GM18507 (cell line): ENCODE measurements at places on chromosomes 2 and 18.

GRCh38 chr2:157508676-157509075 lies 64.8 kb upstream of the CYTIP start:
- DNase-seq = no peak

DNA sequence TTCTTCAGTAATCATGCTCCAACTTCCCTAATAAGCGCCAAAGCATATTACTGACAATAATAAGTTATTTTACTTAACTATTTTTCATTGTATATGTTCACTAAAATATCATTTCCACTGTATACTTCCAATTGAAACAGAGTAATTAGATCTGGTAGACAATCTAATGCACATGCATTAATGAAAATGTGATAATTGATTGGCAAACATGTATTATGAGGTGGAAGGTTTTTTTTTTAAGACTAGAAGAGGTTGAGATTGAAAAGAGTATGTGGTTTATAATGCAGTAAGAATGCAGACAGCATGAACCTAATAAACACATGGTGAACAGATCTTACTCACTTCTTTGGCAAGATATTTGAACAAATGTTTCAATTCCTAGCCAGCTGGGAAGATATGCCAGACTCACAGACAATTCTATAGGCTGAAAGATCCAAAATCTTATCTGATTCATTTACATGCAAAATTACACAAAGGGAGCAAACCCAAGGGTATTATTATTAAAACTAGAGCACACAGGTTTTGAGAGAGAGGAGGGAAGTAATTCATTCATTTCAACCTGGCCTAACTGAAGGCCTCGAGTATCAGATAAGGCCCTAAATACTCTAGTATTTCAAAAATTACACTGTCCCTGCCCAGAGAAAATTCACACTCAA lies 2.8 kb downstream of the NCKAP1 start:
- DNase-seq = no peak

- no peak for DNase-seq
Measured at GRCh38 chr18:75141166-75141565, 67.8 kb downstream of the PTGR3 start.

DNA sequence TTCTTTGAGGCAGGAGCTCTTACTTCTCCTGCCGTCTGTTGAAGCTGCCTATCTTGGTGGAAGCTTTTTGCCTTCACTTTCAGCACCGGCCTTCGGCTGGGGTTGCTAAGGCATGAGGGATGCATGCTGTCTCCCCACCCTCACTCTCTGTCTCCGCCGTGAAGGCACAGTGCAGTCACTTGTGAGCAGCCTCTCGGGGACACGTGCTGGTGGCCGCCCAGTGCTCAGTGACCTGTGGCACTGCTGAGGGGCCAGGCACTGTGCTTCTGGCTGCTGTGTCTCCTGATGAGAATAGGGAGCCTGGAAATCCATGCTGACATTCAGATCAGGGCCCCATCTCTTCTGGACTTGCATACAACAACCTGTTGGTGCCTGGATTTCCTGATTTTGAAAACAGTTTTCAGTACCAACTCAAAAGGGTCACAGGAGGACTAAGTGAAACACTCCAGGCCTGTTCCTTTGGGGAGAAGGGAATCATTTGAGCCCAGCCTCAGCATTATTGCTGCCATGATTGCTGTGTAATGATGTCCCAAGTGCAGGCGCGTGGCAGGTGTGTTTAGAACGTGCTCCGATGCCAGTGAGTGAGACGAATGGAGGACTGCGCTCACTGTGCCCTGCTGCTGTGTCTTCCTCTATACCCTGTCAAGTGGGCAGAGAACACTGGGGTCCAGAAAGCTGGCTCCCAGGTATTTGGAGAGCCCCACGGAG lies 218.1 kb downstream of the SEPTIN10 start:
- DNase-seq = no peak

DNA sequence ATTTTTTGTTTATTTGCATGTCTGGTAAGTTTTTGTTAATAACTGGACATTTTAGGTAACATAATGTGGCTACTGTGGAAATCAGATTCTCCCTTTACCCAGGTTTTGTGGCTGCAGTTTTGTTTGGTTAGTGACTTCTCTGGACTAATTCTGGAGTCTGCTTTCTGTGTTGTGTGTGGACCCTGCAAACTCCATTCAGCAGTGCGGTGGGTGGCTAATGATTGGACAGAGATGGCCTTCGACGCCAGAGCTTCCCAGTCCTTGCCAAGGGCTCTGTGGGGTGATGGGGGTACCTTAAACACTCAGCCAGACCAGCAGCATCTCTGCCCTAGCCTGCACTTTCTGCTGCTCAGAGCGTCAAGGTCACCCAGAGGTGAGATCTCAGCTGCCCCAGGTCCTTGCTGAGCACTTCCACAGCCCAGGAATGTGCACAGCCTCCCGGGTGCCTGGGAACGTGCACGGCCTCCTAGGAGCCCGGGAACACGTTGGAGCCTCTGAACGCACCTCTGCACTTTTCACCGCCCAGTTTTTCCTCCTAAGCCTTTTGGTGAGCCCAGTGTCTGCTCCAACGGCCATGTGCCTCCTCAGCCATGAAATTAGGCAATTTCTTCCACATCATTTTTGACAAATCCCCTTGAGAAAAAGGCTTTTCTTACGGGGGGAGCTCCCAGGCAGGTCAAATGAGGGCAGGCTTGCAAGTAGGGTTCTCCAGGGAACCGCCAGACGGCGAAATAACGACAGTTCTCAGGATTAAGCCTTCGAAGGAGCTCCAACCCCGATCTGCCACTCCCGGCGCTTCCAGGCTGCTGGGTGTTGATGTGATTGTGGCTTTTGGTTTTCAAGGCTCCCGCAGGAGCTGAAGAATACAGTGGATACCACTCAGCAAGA lies 35.2 kb upstream of the KLF11 start:
- no peak for DNase-seq

- DNase-seq = no peak
Measured at GRCh38 chr2:157587576-157587975, 41.1 kb downstream of the ACVR1C start.
